ENCODE measurements at places on chromosomes 5 and 9.

- DNase-seq, result no peak
These were observed 69.0 kb downstream of the KLHL3 start for GRCh38 chr5:137666901-137667300.

GRCh38 chr9:35842020-35842745, 13.2 kb downstream of the TMEM8B start:
- DNase-seq, result no peak

GRCh38 chr9:101636247-101636646, 41.5 kb upstream of the PPP3R2 start:
- DNase-seq, result no peak

- DNase-seq, result no peak
These were observed 324.7 kb upstream of the GRAMD2B start for GRCh38 chr5:126098330-126099017.

Data from GDM1 (cell line).